ENCODE measurements at places on chromosomes 16 and 17. TPM values are rescaled to one million over a fixed set of nuclear protein-coding genes. Genes with fewer than 3 reads are reported as not detected.

Gene KRTAP2-3
- not detected for total RNA-seq

Gene EME1
- total RNA-seq: 2.2 TPM

Gene BAIAP3
- total RNA-seq: 3.5 TPM

Gene CD300LB
- total RNA-seq: 3.7 TPM

Gene LUC7L
- 154 TPM for total RNA-seq

Gene MYO15A
- 0.38 TPM for total RNA-seq

Gene GJC1
- total RNA-seq: not detected

Gene OTOA
- total RNA-seq: 0.17 TPM

Gene MYH10
- total RNA-seq: 13.3 TPM

- H3K36me3 ChIP-seq: no peaks in the 10 kb centered on the region
- no peaks in the 10 kb centered on the region for H3K27me3 ChIP-seq
- no peak overlapping the region for H3K27ac ChIP-seq
- no peak overlapping the region for H3K4me3 ChIP-seq
- no peak for DNase-seq
Observed at GRCh38 chr16:46717692-46718091, 28.2 kb downstream of the ORC6 start.

- no peaks in the 10 kb centered on the region for H3K36me3 ChIP-seq
- H3K27me3 ChIP-seq: no peaks in the 10 kb centered on the region
- H3K4me1 ChIP-seq: no peaks in the 10 kb centered on the region
- no peak overlapping the region for H3K4me3 ChIP-seq
- no peak overlapping the region for H3K27ac ChIP-seq
Observed at GRCh38 chr16:65042438-65043365, 79.2 kb downstream of the CDH11 start.

DNA sequence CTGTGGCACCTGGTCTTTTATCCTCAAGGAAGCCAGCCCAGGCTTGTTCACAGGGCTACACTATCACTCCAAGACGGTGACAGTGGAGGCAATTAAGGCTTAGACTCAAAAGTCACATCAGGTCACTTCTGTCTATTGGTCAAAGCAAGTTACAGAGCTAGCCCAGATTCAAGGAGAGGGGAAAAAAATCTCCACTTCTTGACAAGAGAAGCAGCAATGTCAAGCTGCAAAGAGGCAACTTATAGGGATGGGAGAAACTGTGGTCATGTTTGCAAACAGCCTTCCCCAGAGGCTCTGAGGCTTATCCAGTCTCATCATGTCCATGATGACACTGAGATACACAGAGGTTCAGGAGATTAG, 31.6 kb downstream of the SERPINF1 start:
- no peak for DNase-seq
- no peaks in the 10 kb centered on the region for H3K27me3 ChIP-seq
- no peaks in the 10 kb centered on the region for H3K36me3 ChIP-seq
- no peak overlapping the region for H3K27ac ChIP-seq
- no peaks in the 10 kb centered on the region for H3K4me1 ChIP-seq

- no peaks in the 10 kb centered on the region for H3K36me3 ChIP-seq
- H3K4me1 ChIP-seq: no peaks in the 10 kb centered on the region
- no peaks in the 10 kb centered on the region for H3K27me3 ChIP-seq
- H3K4me3 ChIP-seq: no peak overlapping the region
Observed at GRCh38 chr17:34006126-34006525, 249.0 kb upstream of the CCL2 start.

DNA sequence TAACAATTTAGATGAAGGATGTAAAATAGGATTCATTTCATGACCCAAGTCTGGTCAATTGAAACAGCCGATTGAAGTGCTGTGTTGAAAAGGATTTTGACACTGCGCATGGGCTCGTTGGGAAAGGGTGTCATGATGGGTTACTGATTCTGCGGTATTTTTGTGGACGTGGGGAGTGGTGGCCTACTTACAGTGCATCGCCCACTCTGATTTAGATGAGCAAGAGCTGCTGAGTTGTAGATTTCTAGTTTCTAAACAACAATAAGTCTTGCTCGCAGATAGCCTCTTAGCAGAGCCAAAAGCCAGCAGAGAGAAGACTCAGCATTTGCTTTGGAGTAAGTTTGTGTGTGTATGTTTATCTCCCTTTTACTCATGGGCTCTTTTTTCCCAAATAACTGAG, 731.0 kb downstream of the MAF start:
- DNase-seq: no peak
- no peaks in the 10 kb centered on the region for H3K4me1 ChIP-seq
- H3K4me3 ChIP-seq: no peak overlapping the region
- H3K27me3 ChIP-seq: no peaks in the 10 kb centered on the region

- H3K27ac ChIP-seq: no peak overlapping the region
- H3K36me3 ChIP-seq: no peaks in the 10 kb centered on the region
- no peak for DNase-seq
- H3K4me3 ChIP-seq: no peak overlapping the region
Observed at GRCh38 chr17:6027342-6028024, 42.7 kb upstream of the WSCD1 start.

DNA sequence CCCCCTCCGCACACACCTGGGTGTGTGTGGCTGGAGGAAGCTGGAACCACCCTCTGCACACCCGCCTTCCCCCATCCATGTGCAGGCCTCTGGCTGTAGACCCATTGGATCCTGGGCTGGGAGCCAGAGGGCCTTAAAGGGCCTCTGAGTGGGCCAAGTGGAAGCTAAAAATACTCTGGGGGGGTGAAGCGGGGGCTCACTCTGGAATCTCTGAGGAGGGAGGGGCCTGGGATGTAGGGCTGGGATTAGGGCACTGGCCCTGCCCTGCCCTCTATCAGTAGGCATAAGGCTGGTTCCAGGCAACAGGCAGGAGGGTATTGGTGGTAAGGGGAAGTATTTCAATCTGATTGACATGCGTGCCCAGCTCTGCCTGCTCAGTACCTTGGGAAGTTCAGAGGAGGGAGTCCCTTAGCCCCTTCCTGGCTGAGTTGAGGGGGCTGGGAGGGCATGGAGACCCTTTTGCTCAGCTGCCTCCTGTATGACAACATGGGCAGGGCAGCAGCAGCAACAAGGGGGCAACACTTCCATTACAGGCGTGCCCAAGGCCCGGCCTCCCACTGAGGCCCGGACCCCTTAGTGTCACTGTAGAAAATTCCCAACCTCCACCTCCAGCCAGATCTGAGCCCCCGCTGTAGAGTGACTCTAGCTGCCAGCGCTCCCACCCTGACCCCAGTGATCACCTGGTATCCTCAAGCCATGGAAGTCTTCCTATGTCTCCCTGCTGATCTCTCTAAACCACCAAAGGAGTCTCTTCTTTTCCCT, 5.2 kb downstream of the ITGA3 start:
- H3K27ac ChIP-seq: no peak overlapping the region
- no peak for DNase-seq
- H3K4me1 ChIP-seq: peaks cover 7% of the 10 kb centered on the region
- H3K27me3 ChIP-seq: no peaks in the 10 kb centered on the region
- no peaks in the 10 kb centered on the region for H3K36me3 ChIP-seq

DNA sequence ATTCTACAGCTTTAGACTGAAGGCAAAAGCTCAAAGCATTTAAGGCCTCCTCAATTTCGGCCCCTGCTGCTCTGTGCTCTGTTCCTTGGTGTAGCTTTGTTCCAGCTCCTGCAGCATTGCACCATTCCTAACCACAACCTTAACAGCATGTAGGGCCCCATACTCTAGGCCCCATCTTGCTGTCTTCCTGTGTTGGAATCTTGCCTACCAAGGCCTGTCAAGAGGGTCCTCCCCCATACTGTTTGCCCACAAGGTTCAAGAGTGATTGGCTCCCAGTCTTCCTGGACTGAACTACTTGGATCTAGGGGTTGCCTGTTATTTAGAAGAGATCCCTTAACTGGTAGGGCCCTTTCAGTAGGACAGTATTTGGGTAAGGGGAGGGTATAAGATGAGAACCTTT, 26.8 kb downstream of the TRPV2 start:
- peaks cover 67% of the 10 kb centered on the region for H3K36me3 ChIP-seq
- no peak overlapping the region for H3K4me3 ChIP-seq
- no peaks in the 10 kb centered on the region for H3K27me3 ChIP-seq

GRCh38 chr16:31107465-31107867, 720 bp upstream of the BCKDK start:
- no peaks in the 10 kb centered on the region for H3K36me3 ChIP-seq
- peaks cover 16% of the 10 kb centered on the region for H3K4me1 ChIP-seq
- no peak overlapping the region for H3K4me3 ChIP-seq
- H3K27ac ChIP-seq: peak overlapping the region; percentile 82
- no peaks in the 10 kb centered on the region for H3K27me3 ChIP-seq

GRCh38 chr17:29379084-29379991, 10.8 kb upstream of the TAOK1 start:
- H3K4me1 ChIP-seq: no peaks in the 10 kb centered on the region
- H3K27ac ChIP-seq: no peak overlapping the region
- no peak for DNase-seq
- no peak overlapping the region for H3K4me3 ChIP-seq
- no peaks in the 10 kb centered on the region for H3K36me3 ChIP-seq
- H3K27me3 ChIP-seq: no peaks in the 10 kb centered on the region

DNA sequence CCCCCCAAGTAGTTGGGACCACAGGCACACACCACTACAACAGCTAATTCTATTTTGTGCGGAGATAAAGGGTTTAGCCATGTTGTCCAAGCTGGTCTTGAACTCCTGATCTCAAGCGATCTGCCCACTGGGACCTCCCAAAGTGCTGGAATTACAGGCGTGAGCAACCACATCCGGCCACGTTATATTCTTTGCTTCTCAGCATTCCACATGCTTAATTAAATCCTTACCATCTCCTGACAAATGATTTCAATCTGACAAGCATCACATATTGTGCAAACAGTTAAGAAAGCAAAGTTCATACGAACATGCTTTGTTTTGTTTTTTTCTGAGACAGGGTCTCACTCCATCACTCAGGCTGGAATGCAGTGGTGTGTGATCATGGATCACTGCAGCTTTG, 18.2 kb downstream of the HIGD1B start:
- H3K4me3 ChIP-seq: no peak overlapping the region
- DNase-seq: no peak
- no peak overlapping the region for H3K27ac ChIP-seq

- no peaks in the 10 kb centered on the region for H3K27me3 ChIP-seq
- no peak for DNase-seq
- H3K27ac ChIP-seq: no peak overlapping the region
- no peaks in the 10 kb centered on the region for H3K36me3 ChIP-seq
- H3K4me3 ChIP-seq: no peak overlapping the region
Observed at GRCh38 chr17:60277258-60277657, 114.7 kb downstream of the USP32 start.

- H3K36me3 ChIP-seq: no peaks in the 10 kb centered on the region
- H3K27me3 ChIP-seq: no peaks in the 10 kb centered on the region
- H3K4me1 ChIP-seq: no peaks in the 10 kb centered on the region
Observed at GRCh38 chr16:84851192-84852127, 31.7 kb downstream of the CRISPLD2 start.

GRCh38 chr17:76141212-76142038, at the start of gene FOXJ1:
Gene FOXJ1, minus strand, starts transcription at chr17:76141245. Its CDS starts 850 bp downstream, at chr17:76140395.
- peak within 1 kb of the TSS; percentile 49 for H3K4me3 ChIP-seq
- peaks cover 58% of the 10 kb centered on the region for H3K4me1 ChIP-seq
- H3K27me3 ChIP-seq: no peaks in the 10 kb centered on the region
- H3K36me3 ChIP-seq: no peaks in the 10 kb centered on the region
- H3K27ac ChIP-seq: peak within 1 kb of the TSS; percentile 61

GRCh38 chr17:77696151-77696720, 262.3 kb upstream of the TNRC6C start:
- no peaks in the 10 kb centered on the region for H3K4me1 ChIP-seq
- H3K4me3 ChIP-seq: no peak overlapping the region
- DNase-seq: no peak
- no peaks in the 10 kb centered on the region for H3K36me3 ChIP-seq
- H3K27me3 ChIP-seq: no peaks in the 10 kb centered on the region

- peaks cover 48% of the 10 kb centered on the region for H3K4me1 ChIP-seq
- H3K27ac ChIP-seq: peak overlapping the region; percentile 89
- H3K4me3 ChIP-seq: no peak overlapping the region
- H3K27me3 ChIP-seq: no peaks in the 10 kb centered on the region
- no peaks in the 10 kb centered on the region for H3K36me3 ChIP-seq
Observed at GRCh38 chr17:17749921-17750320, 68.7 kb downstream of the RAI1 start.

- H3K27me3 ChIP-seq: no peaks in the 10 kb centered on the region
- H3K27ac ChIP-seq: peak overlapping the region; percentile 53
- DNase-seq: peak; percentile 67
- no peaks in the 10 kb centered on the region for H3K36me3 ChIP-seq
- H3K4me3 ChIP-seq: peak overlapping the region; percentile 71
Observed at GRCh38 chr16:58501242-58502131, 1.5 kb downstream of the NDRG4 start.

- peaks cover 32% of the 10 kb centered on the region for H3K4me1 ChIP-seq
- H3K27me3 ChIP-seq: no peaks in the 10 kb centered on the region
- peak overlapping the region; percentile 50 for H3K27ac ChIP-seq
- peak overlapping the region; percentile 85 for H3K4me3 ChIP-seq
Observed at GRCh38 chr17:69415431-69415830, 934 bp downstream of the MAP2K6 start.

GRCh38 chr17:63880706-63881105, 1.0 kb downstream of the GH2 start:
- no peak overlapping the region for H3K4me3 ChIP-seq
- no peaks in the 10 kb centered on the region for H3K4me1 ChIP-seq
- no peaks in the 10 kb centered on the region for H3K36me3 ChIP-seq
- no peak overlapping the region for H3K27ac ChIP-seq

GRCh38 chr16:69435977-69436820, 11.8 kb downstream of the CYB5B start:
- H3K4me1 ChIP-seq: peaks cover 9% of the 10 kb centered on the region
- no peak overlapping the region for H3K4me3 ChIP-seq
- peaks cover 28% of the 10 kb centered on the region for H3K36me3 ChIP-seq
- H3K27me3 ChIP-seq: no peaks in the 10 kb centered on the region
- DNase-seq: no peak

DNA sequence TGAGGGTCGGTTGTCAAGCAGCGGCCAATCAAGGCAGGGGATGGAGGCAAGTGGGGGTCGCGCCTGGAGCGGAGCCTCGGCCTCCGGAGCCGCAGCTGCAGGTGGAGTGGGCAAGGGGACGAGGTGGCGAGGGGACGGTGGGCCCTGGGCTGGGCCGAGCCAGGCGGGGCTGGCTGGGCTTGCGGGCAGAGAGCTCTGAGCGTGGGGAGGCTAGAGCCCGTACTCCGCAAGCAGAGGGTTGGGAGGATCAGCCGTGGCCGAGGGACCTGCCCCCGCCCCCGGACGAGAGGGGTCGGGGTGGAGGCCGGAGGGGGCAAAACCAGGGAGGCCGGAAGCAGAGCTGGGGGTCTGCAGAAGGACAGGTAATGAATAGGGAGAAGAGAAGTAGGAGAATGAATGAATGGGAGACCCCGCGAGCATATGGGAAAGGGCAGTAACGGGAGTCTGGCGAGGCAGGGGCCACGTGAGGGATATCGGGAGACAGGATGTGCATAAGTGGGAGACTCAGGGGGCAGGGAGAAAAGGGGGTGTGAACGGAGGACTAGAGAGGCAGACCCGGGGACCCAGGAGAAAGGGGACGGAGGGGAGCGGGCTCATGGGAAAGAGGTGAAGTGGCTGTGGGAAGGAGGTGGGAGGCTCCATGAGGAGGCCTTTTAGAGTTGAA, at the start of gene KATNB1:
Gene KATNB1, plus strand, starts transcription at position 16 of the 664 bp plus-strand sequence. CDS start 1,474 bp downstream, outside the sequence.
- H3K4me1 ChIP-seq: peaks cover 12% of the 10 kb centered on the region
- peak within 1 kb of the TSS; percentile 80 for H3K27ac ChIP-seq
- no peak for DNase-seq
- no peaks in the 10 kb centered on the region for H3K36me3 ChIP-seq

DNA sequence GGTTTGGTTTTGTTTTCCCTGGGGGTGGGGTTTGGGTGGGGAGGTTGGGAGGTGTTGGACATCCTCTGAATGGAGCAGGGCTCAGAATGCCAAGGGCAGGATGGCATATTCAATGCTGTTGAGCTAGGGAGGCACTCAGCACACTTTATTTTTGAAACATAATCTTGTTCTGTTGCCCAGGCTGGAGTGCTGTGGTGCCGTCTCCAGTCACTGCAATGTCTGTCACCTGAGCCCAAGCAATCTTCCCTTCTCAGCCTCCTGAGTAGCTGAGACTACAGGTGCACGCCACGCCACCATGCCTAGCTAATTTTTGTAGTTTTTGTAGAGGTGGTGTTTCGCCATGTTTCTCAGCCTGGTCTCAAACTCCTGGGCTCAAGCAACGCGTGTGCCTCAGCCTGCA, 186.1 kb downstream of the RPTOR start:
- H3K36me3 ChIP-seq: no peaks in the 10 kb centered on the region
- DNase-seq: no peak
- H3K4me3 ChIP-seq: peak overlapping the region; percentile 47
